WTC11 (cell line): ENCODE measurements at places on chromosomes 7 and 10. TPM values are rescaled to one million over a fixed set of nuclear protein-coding genes. Genes with fewer than 3 reads are reported as not detected.

The CRCP gene
- total RNA-seq = 20.3 to 23.3 TPM (median 21.2 TPM) in 3 replicates

The TAS2R38 gene
- 0.16 to 0.23 TPM in 2 of 3 replicates, not detected in the other for total RNA-seq

The CLCN1 gene
- total RNA-seq = 0.23 to 0.46 TPM (median 0.28 TPM) in 3 replicates

DNA sequence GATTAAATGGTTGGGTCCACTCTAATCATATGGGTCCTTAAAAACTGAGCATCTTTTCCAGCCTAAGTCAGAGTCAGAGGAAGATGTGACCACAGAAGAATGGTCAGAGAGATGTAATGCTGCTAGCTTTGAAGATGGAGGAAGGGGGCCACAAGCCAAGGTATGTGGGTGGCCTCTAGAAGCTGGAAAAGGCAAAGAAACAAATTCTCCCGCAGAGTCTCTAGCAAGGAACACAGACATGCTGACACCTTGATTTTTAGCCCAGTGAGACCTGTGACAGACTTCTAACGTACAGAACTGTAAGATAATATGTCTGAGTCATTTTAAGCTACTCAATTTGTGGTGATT is 1.5 kb upstream of the EXOC6 start:
- no peak overlapping the region for H3K27ac ChIP-seq
- H3K4me1 ChIP-seq = peaks cover 16% of the 10 kb centered on the region
- H3K4me3 ChIP-seq = no peak overlapping the region

DNA sequence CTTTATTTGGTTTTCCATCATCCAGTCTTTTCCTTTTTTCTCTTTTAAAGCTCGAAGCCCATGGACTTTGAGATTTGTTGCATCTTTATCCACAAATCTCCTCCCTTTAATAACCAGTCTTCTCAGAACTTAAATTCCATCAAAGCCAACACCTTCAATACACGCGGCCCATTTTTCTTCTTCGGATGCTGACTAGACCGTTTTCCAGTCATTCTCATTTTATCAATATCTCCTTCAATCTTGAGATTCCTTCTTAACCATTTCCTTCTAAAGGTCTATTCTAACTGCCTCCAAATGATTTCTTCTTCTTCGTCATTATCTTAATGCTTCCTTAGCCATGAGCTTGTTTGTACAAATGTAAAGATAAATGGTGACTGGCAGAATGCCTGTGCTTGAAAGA is 173.5 kb downstream of the BAMBI start:
- H3K4me3 ChIP-seq = no peak overlapping the region
- H3K27me3 ChIP-seq = no peaks in the 10 kb centered on the region
- no peaks in the 10 kb centered on the region for H3K4me1 ChIP-seq
- no peak overlapping the region for H3K27ac ChIP-seq
- no peaks in the 10 kb centered on the region for H3K36me3 ChIP-seq
- no peak for DNase-seq

GRCh38 chr7:134175334-134176036 is 48.3 kb downstream of the LRGUK start:
- H3K4me3 ChIP-seq = no peak overlapping the region
- H3K27me3 ChIP-seq = no peaks in the 10 kb centered on the region
- H3K4me1 ChIP-seq = peaks cover 5% of the 10 kb centered on the region
- H3K27ac ChIP-seq = no peak overlapping the region
- H3K36me3 ChIP-seq = no peaks in the 10 kb centered on the region

DNA sequence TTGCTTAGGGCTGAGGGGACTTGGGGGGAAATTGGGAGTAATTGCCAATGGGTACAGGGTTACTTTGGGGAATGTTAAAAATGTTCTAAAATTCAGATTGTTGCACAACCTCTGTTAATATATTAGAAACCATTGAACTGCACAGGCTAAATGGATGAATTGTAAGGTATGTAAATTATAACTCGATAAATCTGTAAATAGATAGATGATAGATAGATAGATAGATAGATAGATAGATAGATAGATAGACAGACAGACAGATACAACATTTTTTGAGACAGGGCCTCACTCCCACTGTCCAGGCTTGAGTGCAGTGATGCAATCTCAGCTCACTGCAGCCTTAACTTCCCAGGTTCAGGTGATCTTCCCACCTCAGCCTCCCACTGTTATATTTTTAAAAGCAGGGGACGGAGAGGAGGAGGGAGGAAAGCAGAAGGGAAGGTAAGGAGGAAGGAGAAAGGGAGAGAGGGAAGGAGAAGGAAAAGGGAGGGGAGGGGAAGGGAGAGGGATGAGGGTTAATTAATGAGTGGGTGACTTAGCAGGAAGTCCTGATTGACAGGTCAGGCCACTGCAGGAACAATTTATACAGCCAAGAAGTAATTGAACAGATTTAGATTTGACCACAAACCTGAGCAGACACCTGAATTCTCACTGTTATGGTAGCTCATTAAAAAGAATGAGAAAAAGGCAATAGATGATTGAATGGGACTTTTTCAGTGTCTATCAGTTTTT is 38.7 kb downstream of the AOC1 start:
- H3K27me3 ChIP-seq = peaks cover 18% of the 10 kb centered on the region
- H3K4me3 ChIP-seq = no peak overlapping the region
- no peaks in the 10 kb centered on the region for H3K4me1 ChIP-seq
- H3K36me3 ChIP-seq = peaks cover 14% of the 10 kb centered on the region
- no peak for DNase-seq

DNA sequence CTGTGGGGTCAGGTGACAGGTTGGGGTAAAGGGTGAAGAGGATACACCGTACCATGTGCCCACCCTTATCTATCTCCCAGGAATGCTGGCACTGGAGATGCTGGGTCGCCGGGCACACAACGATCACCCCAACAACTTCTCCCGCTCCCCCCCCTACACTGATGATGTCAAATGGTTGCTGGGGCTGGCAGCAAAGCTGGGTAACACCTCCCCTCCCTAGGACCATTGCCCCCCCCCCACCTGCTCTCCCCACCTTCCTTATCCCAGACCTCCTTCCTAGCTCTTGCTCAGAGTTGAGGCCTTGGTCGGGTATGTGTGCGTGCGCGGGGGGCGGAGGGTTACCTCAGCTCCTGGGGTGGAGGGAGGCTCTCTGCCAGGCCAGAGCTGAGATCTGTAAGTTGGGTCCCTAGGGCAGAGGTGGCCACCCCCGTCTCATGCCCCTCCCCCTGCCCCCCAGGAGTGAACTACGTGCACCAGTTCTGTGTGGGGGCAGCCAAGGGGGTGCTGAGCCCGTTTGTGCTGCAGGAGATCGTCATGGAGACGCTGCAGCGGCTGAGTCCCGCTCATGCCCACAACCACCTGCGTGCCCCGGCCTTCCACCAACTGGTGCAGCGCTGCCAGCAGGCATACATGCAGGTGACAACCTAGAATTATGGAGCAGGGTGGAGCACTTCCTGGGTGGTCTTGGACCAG is 10.7 kb downstream of the NDST2 start:
- H3K4me1 ChIP-seq = no peaks in the 10 kb centered on the region
- no peaks in the 10 kb centered on the region for H3K27me3 ChIP-seq
- no peak for DNase-seq

GRCh38 chr10:63494951-63495350 is 26.2 kb upstream of the REEP3 start:
- no peaks in the 10 kb centered on the region for H3K27me3 ChIP-seq
- peaks cover 17% of the 10 kb centered on the region for H3K4me1 ChIP-seq
- H3K36me3 ChIP-seq = peaks cover 13% of the 10 kb centered on the region

DNA sequence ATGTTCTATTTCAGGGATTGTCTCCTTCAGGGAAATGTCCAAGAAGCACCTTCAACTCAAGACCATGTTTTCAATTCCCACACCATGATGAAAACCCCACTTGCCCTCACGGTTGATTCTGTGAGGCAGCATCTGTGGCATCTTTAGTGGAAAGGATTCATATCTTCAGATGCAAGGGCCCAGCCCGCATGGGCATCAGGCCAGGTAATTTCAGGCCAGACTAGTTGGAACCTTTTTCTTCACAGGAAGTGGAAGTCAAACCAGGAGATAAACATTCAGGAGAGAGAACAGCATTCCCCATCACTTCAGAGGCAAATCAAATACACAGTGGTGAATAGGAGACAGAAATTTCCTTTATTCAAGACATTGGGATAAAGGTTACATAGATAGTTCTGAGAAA is 88.8 kb downstream of the JCAD start:
- H3K4me3 ChIP-seq = no peak overlapping the region
- H3K4me1 ChIP-seq = peaks cover 7% of the 10 kb centered on the region; the same call in 1 of the 2 replicates
- peaks cover 18% of the 10 kb centered on the region for H3K36me3 ChIP-seq
- DNase-seq = no peak
- no peak overlapping the region for H3K27ac ChIP-seq
